Activated naive CD4-positive, alpha-beta T cell (primary cell): ENCODE measurements at places on chromosomes 1 and 21.
A peak's percentile ranks its signal among the peaks of the same experiment; 100 is the strongest.

DNA sequence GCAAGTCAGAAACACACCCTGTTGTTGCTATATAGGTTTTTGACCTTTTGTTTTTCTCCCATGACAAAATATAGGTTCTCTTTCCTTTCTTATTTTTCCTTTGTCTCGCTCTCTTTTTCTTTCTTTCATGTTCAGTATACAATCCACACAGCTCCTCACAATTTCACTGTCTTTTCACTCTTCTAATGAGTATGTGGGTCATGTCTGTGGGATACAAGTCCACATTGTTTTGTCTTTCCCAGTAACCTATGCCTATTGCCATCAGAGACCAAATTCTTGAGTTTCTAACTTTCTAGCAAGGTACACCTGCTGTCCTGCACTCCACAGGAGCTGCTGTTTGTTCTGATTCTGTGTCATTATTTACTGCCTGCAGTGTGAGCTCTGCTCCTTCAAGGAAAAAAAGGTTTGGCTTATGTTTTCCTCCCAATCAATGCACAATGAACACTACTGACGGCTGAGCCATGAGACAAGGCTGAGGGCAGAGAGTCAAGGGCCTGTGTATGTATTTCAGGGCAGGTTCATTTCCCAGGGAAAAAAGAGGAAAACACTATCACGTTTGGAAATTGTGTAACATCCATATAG is 453.8 kb downstream of the NEGR1 start:
- no peak for DNase-seq

GRCh38 chr1:197304638-197305200 is 36.7 kb downstream of the CRB1 start:
- DNase-seq = no peak

DNA sequence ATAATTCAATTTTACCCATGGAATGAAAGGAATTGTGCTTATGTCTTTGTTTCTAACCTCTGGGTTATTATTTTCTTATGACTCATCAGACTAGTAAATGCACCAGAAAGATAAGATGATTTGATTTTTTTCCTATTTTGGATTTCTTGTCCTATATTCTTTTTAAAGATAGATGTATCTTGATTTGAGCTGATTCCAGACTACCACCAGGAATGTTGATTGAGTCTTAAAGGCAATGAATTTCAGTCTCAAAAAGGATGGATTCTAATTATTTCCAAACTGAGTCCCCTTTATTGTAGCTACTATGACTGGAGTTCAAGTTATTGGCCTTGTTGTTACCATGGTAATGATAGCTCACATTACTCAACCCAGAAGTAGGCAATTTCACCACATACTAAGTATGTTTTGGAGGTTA is 95.8 kb upstream of the RGS4 start:
- DNase-seq = no peak

GRCh38 chr1:166969074-166969677 is 6.2 kb downstream of the ILDR2 start:
- DNase-seq = no peak

GRCh38 chr21:31554511-31555022 is 104.9 kb upstream of the SOD1 start:
- DNase-seq = no peak

GRCh38 chr1:55074455-55074854 is 35.1 kb downstream of the PCSK9 start:
- DNase-seq = no peak

DNA sequence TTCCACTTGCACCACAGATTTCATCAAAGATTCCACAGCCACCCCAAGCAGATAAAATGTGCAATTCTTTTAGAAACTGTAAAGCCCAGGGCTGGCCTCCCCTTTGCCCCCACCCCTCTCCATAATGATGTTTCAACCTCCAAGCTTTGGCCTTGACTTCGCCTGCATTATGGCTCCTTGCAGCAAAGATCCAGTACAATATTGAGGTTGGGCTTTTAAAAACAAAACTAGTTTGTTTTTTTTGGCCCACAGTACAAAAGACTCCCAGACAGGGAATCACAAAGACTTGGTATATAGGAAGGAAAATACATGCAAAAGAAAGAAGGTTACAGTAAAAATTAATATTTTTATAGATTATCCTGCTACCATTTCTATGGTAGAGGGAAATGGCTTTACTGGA is 356.5 kb upstream of the PTBP2 start:
- no peak for DNase-seq

GRCh38 chr1:26582836-26583460 is 53.4 kb downstream of the RPS6KA1 start:
- DNase-seq = no peak

DNA sequence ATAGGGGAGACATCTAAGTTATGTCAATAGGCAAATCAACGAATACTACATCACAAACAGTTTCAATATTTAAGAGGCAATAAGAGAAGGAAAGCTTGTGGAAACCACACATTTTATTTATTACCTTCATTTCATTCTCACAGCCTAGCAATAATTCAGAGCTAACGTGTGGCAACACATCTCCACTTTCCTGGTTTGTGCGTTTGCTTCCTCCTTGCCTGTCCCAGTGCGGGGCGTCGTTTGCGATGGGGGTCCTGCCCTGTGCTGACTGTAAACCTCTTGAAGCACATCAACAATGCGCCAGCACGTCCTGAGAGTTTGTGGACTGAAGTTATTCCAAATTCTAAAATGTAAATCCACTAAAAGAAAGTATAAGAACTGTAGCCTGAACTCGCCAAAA is 14.4 kb upstream of the VPS26C start:
- no peak for DNase-seq

GRCh38 chr1:214753236-214753852 is 150.3 kb downstream of the CENPF start:
- no peak for DNase-seq

DNA sequence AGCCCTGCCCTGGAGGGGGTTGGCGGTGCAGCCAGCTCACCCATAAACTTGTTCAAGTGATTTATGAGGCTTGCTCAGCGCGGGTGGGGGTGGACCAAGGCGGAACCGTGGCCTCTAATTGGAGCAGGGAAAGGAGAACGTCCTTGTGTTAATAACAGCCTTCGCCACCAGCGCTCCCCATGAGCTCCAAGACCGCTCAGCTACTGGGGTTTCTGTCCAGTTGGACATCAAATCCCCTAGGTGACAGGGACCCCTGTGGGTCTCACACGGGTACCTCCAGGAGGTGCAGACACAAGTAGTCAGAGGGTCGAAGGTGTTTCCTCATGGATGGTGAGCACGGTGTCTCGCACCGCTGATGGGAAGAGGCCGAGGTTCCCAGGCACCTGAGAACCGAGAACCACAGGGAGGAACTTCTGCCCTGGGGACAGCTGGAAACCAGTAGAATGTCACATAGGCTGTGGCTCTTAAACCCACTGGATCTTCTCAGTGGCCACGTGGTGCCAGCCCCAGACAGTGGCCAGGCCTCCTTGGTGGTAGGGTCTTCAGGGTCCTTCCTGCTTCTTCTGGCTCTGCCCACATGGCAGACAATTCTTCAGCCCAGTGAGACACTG is 3.7 kb upstream of the ACTRT2 start:
- DNase-seq = no peak

GRCh38 chr1:200802865-200803512 is 64.3 kb downstream of the CAMSAP2 start:
- peak; percentile 54 for DNase-seq

- DNase-seq = no peak
These were observed 19.5 kb downstream of the KIF17 start for GRCh38 chr1:20698195-20698910.

GRCh38 chr21:43939443-43940328 is 72.4 kb upstream of the TRAPPC10 start:
- DNase-seq = no peak

DNA sequence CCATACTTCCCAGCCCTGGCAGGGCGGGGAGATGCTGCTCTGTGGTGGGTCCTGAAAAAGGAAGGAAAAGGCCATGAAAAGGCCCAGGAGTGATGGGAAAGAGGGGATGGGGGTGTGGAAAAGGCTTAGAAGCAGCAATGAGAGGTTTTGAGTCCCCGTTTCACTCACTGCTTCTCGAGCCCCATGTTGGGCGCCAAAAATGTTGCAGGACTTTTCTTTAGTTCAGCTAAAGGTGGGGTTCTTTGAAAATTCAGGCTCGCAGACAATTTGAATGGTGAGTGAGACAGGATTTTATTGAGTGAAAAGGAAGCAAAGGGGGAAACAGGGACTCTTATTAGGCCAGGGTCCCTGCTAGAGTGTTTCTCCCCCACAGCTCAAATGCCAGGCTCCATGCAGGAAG is 93.1 kb downstream of the MRPS6 start:
- no peak for DNase-seq
